ENCODE measurements at places on chromosomes 1 and 21.

DNA sequence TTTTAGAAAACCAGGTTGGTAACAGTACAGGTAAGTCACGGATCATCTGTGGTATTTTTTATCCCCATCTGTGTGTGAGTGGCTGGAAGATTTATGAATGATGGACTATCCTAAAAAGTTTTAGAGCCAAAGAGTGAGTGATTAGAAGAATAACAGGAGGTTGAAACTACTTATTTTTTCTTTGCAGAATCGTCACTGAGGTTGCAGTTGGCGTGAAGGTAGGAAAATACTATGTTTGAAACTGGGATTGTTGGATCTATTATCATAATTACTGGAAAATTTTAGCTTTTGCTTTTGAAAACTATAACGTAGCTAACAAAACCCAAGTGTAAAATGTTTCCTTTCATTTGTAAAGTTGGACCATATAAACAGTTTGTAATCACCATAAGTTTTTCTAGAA is 1.8 kb downstream of the PTBP2 start:
- DNase-seq: no peak

- no peak for DNase-seq
These were observed 14.7 kb upstream of the CEP350 start for GRCh38 chr1:179939941-179940340.

- no peak for DNase-seq
These were observed 643 bp upstream of the MOV10 start for GRCh38 chr1:112673592-112674439.

DNA sequence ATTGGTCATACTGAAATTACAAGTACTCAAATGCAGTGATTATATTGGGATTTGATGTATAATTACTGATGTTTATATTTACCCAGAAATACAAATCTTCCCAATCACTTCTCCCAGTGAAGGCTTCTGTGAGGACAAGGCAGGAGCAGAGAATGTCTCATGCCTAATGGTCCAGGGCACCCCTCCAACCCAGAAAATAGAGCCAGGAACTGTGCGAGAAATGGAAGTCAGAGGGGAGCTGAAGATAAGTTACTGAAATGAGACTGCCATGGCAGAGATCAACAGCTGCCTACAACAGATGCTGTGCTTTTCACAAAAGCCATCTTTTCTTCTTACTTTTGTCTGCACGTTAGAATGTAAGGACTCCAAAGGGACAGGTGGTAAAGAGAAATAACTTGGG is 171.2 kb downstream of the TTLL7 start:
- no peak for DNase-seq

- peak; percentile 13 for DNase-seq
These were observed 933 bp downstream of the C1orf35 start for GRCh38 chr1:228101994-228102790.

- DNase-seq: no peak
These were observed 70.8 kb downstream of the ST6GALNAC3 start for GRCh38 chr1:76145332-76145731.

- no peak for DNase-seq
These were observed 21.4 kb downstream of the TSNAX start for GRCh38 chr1:231549733-231550447.

DNA sequence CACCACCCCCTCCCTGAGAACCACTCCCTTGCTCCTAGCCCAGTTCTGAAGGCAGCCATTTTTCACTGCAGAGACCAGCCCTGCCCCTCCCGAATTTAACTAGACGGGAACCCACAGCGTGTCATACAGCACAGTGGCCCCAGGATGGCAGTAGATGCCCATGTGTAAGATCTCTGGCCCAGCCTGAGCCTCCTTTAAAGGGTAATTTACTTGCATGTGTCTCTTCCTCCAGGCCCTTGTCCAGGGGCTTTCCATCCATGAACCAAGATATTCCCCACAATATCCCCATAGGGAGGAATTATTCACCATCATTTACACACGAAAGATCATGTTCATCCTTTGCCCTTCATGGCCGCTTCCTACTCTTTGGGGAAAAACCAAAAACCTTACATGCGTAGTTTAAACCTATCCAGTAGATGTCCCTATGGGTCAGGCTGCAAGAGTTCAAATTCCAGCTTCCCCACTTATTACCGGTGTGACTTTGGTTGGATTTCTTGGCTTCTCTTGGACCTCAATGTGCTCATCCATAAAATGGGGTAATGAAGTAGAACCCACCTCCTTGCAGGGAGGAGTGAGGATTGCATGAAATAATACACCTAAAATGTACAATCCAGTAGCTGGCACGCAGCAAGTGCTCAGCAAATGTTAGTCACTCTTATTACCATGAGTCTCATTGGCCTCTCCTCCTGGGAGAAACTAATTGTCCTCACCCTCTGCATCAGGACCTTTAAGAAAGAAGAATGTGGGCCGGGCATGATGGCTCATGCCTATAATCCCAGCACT is 4.0 kb upstream of the LACTBL1 start:
- DNase-seq: peak; percentile 87

GRCh38 chr1:112309499-112309898 is 86.5 kb upstream of the CTTNBP2NL start:
- DNase-seq: no peak

GRCh38 chr1:228424685-228425660 is 8.3 kb upstream of the TRIM17 start:
- no peak for DNase-seq

DNA sequence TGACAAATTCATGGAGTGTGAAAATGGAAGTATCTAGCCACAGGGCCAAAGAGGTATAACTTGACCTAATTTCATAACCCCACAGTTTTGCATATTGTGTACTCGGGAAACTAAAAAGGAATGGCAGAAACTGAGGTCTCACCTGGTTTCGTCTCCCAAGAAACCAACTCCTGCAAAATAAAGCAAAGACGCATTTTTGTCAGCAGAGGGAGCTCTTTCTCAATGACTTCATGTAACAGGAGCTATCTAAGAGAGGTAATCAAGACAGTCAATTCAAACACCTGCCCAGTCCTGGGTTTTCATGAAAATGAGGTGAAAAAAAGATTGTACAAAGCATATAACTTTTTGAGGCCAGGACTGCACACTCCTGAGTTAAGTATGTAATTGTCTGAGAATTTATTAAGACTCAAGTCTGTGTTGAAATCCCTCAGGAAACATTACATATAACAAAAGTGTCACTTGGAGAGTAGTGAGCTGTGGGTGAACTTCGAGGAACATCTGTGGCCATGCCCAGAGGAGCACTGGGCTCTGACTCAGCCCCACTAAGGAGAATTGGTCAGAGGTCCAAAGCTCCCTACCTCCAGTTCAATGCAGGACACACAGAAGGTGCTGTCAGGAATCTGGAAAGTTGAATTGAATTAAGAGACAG is 17.6 kb downstream of the FCRL4 start:
- peak; percentile 37 for DNase-seq

DNA sequence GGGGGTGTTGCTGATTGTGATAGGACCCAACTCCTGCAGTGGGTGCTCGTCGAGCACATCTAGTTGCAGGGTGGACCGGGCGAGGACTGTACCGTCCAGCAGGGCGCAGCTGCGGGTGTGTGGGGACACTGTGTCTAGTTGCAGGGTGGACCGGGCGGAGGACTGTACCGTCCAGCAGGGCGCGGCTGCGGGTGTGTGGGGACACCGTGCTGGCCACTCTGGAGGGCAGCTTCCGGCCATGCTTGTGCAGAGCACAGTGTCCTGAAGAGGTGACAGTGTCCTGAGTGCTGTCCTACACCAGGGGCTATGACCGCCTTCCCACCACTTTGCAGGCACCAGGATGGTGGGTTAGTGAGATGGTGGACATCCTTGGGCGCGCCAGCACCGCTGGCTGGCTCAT is 4.6 kb upstream of the TRPM2 start:
- DNase-seq: no peak

DNA sequence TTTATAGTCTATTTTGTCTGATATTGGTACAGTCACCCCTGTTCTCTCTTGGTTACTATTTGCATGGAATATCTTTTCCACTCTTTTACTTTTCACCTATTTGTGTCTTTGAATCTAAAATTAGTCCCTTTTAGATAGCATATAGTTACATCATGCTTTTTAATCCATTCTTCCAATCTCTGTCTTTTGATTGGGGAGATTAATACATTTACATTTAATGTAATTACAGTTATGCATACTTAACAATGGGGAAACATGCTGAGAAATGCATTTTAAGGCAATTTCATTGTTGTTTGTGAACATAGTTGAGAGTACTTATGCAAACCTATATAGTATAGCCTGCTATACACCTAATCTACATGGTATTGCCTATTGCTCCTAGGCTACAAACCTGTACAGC is 48.4 kb upstream of the ATP6V1G3 start:
- DNase-seq: no peak

DNA sequence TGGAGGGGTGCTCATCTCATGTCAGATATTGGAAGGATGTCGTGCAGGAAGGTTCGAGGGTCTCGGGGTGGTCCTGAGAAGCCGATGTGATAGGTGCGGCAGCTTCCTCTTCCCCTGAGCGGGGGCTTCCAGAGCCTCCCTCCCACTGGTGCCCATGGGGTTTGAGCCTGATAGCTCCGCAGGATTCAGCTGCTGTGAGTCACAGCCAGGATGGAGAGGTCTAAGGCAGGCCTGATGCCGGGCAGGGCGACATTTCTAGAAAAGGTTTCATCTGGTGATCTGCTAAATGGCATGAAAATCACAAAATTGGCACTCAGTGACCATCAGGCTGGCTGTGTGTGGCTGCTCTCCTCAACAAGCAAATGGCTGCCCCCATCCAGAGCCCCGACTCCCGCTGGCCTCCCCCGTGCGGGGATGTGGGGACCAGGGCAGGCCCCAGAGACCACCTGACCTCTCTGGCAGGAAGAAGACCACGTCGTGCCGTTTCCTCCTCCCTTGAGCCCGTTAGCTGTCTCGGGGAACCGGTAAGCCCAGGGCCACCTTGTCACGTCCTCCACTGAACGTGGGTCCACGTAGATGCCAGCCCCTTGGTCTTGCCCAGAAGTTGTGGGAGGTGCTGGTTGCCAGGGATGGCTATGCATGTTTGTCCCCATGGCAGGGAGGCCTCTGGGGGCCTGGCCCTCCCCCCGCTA is 66.1 kb downstream of the SKI start:
- DNase-seq: no peak

DNA sequence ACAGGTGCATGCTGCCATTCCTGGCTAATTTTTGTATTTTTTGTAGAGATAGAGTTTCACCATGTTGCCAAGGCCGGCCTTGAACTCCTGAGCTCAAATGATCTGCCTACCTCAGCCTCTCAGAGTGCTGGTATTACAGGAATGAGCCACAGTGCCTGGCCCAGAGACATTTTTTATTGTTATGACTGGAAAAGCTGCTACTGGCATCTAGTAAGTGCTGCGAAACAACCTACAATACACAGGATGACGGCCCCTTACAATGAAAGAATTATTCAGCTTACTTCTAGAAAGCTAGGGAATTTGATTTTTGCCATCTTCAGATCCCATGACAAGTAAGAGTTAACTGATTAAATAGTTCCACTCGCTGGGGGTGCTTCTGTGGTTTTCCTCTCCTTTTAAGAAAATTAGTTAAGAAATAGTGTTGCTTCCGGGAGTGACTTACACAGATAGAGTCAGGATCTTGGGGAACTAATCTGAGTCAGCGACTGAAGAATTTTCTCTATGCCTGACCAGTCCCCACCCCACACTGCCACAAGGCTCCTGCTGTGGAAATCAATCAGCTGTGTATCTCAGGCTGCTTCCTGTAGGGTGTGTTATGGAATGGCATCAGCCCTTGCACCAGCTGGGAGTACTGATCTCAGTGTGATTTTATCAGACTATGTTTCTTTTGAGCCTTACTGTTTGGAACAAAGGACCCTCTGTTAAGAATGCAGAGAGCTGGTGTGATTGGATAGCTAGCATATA is 93.0 kb upstream of the BMP8A start:
- DNase-seq: peak; percentile 24

DNA sequence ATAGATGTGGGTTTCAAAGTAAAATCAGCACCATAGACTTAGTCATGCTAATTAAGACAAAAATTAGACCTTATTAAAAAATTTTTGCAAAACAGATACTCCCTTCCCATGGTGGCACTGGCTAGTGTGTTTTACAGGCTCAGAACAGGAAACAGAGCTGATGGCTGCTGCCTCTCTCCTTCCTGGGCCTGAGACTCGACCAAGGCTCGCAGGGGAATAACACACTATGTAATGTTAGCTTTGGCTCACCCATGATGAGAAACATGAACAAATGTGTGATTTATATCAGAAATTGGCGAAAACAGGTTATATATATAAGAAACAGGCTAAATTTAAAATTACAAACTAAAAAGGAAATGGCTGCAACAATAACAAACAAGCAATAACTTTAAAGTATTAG is 50.7 kb downstream of the ERG start:
- DNase-seq: no peak

GRCh38 chr1:180586671-180587155 is 27.9 kb downstream of the OVAAL start:
- peak; percentile 90 for DNase-seq

DNA sequence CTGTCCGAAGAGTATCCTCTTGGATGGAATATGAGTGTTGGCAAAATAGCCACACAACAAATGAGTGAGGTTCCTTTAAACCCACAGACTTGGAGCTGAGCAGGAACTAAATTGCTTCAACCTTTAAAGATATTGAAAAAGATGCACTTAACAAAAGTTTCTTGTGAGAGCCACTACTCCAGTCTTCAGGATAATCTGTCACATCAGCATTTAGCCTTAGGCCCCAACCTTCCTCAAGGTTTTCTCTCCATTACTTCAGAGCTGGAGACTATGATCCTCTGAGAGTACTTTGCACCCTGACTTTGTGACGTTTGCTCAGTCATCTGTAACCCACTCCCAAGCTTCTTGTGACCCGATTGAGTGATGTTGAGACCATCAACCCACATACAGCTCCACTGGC is 212.8 kb downstream of the LRRC40 start:
- DNase-seq: no peak

DNA sequence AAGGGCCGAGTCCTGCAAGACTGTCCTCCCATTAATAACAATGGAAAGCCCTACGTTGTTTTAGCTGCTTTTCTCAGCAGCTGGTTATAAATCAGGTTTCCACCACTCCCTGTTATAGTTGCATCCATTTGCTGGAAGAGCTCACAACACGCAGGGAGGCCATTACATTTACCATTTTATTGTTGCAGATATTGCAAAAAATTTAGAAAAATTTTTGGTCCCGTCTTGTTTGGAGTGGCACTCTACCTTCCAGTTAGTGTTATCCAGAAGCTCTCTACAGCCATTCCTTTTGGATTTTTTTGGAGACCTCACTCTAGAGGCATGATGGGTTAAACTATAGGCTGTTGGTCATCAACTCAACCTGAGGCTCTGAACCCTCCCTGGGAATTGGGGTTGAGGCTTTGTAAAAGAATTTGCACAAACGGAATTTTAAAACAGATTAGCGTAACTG is 1532.1 kb upstream of the TPTE start:
- DNase-seq: peak; percentile 63
